ENCODE measurements at places on chromosomes 11 and 22.
A peak's percentile ranks its signal among the peaks of the same experiment; 100 is the strongest.

DNA sequence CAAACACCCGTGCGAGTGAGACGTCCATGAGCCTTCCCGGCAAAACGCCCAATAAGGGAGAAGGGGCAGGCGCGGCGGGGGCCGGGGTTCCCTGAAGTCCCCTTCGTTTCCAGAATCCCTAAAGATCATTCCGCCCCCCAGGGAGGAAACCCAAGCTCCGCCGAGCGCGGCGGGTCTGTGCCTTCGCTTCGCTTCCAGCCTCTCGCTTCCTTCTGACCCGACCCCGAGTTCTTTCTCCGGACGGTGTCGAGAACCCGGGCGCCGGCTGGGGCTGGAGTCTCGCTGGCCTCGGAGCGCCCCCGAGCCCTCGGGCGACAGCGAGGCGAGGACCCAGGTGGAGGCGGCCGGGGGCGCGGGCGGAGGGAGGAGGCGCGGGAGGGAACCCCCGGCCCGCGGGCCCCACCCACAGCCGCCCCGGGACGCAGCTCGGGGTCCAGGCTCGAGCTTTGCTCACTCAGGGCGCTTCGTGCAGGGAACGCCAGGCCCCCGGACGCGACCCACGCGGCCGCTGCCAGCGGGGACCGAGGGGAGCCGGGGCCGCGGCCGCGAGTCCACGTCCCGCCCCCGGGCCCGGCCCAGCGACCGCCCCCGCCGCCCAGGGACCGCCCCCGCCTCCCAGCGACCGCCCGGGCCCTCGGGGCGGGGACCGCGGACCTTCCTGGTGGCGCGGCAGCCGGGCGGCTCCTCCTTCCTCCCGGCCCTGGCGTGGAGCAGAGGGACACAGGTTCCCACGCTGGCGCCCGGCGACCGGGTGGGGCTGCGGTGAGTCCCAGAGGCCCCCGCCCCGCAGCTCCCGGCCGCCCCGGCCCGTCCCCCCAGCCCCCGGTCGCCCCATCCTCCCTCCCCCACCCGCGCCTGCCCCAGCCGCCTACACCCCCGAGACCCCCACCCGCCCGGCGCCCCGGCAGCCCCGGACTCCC, at the start of gene PGGHG:
TSS of gene PGGHG (plus strand) at position 649 of the 920 bp plus-strand sequence. CDS start 691 bp downstream, outside the sequence.
- DNase-seq: peak; percentile 85

DNA sequence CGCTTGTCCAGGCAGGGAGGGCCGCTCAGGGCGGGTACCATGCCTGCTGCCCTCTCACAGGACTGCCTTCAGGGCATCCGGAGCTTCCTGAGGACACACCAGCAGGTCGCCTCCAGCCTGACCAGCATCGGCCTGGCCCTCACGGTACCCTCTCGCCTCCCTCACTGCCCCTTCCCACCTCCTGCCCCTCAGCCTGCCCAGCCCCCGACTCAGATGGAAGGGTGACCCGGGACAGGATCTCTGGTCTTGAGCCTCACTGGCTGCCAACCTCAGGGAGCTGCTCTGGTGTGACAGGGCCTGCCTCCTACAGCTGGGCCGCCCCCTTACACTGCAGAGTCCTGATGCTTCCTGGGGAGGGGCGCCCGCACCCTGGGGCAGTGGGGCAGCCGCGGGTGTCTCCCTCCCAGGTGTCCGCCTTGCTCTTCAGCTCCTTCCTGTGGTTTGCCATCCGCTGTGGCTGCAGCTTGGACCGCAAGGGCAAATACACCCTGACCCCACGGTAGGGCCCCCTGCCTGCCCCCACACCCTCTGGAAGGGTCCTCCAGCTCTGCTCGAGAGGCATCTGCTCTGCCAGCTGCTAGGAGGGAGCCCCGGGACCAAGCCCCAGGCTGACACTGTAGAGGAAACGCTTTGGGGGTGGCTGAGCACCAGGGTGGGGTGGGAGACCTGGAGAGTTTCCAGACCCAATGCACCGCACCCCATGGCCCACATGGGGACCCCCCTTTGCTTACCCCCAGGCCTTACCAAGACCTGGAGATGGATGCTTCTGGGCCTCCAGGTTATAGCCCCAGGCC, 14.6 kb downstream of the TSPAN32 start:
- no peak for DNase-seq

GRCh38 chr11:126499131-126499752, 143.8 kb downstream of the ST3GAL4 start:
- DNase-seq: no peak

- DNase-seq: no peak
Observed at GRCh38 chr22:49403102-49403501, 424.6 kb downstream of the BRD1 start.

GRCh38 chr22:41401781-41402648, 20.3 kb downstream of the TEF start:
- DNase-seq: peak; percentile 88

DNA sequence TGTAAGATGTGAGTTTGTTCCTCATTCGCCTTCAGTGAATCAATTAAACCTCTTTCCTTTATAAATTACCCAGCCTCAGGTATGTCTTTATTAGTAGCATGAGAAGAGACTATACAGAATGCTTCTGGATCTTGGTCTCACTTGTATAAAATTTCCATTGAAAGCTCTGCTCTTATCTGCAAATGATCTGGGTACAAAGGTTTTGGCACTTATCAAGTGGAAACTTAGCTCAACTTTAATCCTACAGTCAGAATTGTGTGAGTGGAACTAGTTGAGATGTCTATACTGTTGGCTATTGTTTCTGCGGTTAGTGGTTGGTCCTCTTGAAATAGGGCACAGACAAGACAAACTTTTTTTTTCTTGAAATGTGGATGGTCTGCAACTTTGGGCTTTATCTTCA, 71.2 kb upstream of the CHORDC1 start:
- no peak for DNase-seq

Measured in DMS53 (cell line).